Effector CD8-positive, alpha-beta T cell (primary cell): ENCODE measurements at places on chromosomes 7 and 10.

DNA sequence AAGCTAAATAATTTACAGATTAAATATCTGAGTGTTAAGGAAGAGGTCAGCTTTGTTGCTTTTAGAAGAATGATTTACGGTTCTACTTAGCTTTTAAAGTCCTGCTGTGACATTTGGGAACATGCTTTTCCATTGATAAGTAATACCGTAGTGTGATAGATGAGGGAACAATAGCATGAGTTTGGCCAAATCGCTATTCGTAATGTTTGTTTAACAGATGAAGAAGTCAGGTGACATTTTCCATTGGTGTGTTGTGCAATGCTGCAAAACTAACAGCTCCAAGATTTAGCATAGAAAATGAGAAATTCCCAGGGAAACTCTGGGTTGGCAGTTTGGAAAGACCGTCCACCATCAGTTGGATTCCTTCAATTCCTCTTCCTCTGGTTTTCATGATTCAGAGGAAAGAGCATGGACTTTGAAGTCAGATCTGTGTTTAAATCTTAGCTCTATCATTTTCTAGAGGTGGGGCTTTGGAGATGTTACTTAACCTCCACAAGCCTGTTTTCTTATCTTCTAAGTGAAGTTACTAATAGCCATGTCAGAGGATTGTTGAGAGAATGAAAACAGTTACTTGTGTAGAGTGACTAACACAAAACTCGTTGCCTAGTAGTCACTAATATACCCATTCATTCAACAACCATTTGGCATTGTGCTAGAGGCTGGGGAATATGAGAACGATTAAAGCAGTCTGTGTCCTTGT is 140.4 kb upstream of the BMPER start:
- no peak for DNase-seq

DNA sequence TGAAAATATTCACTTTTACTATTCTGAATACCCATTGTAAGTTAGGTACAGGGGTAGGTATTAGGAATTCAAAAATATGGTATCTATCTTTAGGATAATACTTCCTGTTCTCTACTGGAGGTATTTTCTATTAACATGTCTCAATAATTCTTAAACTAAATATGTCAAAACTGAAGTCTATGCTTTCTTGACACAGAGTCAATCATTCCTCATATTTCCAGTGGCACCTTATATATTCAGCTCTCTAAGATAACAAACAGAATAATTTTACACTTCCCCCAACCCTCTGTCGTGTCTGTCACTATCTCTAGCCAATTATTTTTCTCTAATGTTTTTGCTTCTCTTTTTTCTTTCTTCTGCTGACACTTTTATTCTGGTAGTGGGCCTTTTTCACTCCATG is 138.9 kb downstream of the TMEM26 start:
- DNase-seq, result no peak

DNA sequence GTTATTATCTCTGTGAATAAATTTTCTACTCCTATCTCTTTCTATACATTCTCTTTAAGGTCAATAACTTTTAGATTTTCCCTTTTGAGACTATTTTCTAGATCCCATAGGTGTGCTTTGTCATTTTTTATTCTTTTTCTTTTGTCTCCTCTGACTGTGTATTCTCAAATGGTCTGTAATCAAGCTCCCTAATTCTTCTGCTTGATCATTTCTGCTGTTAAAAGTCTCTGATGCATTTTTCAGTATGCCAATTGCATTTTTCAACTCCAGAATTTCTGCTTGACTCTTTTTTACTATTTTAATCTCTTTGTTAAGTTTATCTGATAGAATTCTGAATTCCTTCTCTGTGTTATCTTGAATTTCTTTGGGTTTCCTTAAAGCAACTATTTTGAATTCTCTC is 78.2 kb downstream of the THNSL1 start:
- DNase-seq, result no peak

DNA sequence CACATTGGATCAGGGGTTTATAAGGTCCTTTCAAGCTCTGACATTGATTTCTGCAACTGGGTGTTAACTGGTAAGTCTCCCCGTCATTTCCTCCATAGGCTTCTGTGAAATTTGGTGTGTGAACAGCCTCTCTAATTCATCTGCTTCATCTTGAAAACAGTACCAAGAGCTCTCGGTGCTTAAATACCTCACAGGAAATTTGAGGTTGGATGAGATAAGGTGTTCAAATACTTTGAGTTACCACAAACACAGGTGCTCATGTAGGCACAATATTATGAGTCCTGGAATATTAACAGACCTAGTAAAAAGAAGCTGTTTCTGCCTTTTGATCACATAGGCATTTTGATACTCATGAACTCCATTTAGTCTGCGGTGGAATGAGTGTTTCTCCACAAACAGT is 85.2 kb downstream of the RTKN2 start:
- DNase-seq, result no peak

GRCh38 chr7:76397409-76398183 is 11.9 kb downstream of the SSC4D start:
- DNase-seq, result peak; percentile 79

DNA sequence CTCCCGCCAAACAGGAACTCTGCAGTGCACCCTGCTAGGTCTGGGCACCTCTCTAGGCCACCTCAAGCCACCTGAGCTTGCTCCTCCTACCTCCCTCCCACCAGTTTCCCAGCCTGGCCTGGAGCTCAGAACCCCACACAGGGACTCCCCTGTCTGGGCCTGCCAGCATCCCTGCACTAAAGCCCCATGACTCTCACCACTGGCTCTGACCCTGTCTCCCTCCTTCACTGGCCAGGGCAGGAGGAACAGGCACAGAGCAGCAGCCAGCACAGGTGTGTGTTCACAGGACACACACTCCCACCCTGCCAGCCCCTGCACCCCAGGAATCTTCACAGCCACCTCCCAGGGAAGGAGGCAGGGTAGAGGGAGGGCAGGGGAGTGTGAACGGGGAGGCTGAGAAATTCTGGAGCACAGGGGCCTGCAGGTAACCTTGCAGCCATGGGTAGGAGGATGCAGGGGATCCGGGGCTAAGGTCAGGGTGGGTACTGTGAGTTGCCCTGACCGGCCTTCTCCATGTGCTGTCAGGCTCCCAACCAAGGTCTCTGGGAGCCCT is 13.9 kb upstream of the ANTXRL start:
- DNase-seq, result no peak

- no peak for DNase-seq
Observed at GRCh38 chr10:67770537-67770936, 67.5 kb downstream of the DNAJC12 start.

GRCh38 chr7:141685285-141686023 is 16.5 kb downstream of the DENND11 start:
- DNase-seq, result no peak

DNA sequence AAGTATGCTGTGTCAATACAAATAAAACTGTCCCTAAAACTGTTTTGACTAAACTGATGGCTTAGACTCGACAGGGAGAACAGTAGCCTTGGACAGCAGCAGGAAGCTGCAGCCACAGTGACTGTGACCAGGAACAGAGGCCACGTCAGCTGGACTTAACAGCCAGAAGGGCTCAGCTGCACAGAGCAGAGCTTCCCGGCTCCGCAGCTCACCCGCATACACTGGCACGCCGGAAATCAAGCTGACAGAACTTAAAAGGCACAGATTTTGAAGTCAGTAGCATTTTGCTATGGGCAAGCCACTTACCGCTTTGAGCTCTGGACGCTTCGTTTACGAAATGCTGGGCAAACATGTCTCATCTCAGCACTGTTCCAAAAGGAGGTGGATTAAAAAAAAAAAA is 769.7 kb upstream of the AUTS2 start:
- no peak for DNase-seq

GRCh38 chr7:76283254-76284159 is 19.0 kb upstream of the HSPB1 start:
- DNase-seq, result no peak

- DNase-seq, result no peak
Observed at GRCh38 chr10:58968389-58968755, 208.1 kb upstream of the PHYHIPL start.

DNA sequence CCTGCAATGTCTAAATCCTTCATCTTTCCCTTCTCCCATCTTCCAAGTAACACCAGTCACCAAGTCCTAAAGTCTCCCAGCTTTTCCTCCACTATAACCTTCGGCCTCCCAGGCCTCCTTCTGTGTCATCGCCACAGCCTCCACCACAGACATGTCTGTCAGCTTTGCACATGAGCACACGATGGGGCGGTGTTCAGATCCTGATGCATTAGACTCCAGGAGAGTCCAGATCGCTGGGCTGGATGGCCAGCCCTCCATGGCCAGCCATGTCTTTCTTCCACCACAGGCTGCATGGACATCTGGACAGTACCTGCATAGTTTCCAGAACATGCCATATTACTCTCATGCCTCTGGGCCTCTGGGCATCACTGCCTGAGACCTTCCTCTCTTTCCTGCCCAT is 974.2 kb upstream of the ZNF722 start:
- no peak for DNase-seq

DNA sequence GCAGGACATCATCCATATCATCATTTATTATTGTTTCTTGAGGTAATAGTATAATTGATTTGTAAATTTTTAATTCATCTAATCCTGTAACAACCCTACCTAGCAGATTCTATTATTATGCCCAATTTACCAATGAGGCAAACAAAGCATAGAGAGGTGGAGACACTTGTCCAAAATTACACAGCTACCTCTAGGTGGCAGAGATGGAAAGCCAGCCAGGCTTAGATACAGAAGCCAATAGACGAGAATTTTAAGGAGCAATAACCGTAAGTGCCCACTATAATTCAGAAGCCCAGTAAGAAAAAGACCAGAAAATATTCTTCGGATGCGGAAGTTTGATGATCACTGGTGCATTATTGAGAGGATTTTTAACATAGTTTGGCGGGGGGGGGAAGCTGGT is 54.0 kb downstream of the ANK3 start:
- DNase-seq, result no peak

DNA sequence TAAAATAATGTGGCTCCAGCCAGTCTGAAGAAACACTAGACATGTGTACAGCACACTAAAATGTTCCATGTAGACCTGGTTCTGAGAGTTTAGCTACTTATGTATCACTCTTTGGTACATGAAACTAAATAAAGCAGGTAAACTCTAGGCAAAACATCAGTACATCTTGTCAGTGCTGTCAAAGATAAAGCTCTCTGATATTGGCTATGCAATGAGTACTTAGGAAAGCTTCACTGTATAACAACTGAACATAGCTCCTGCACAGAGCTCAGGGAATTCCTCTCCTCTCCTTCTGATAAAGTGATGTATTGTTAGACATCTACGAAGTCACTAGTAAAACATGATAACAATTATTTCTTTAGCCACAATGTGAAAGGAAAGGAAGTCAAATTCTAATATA is 3.5 kb downstream of the LRRN3 start:
- no peak for DNase-seq

DNA sequence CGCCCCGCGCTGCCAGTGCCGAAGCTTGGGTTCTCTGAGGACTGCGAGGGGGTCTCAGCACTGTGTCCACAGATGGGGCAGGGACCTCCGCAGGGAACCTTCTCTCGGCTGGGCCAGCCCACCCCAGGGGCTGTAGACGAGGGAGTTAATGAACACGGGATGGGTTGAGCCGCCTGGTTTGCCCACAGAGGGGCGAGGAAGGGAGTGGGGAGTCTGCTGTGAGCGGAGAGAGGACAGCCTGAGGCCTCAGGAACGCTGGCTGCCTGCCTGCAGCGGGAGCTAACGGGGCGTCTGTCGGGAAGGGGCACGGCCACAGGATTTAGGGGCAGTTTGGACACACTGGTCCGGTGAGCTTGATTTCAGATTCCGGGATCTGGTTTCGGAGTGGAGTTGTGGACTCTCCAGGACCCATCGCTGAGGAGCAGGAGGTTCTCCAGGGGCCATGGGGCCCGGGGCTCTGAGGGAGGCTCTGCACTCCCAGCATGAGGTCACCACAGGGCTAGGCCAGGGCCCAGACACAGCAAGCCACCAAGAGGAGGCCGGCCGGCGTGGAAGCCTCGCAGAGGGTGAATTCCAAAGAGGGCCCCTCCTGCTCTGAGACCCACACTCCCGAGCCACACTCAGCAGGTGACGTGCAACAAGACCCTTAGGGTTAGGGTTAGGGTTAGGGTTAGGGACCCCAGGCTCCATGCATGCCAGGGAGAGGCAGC is 19.0 kb upstream of the FAM20C start:
- no peak for DNase-seq

- DNase-seq, result no peak
Observed at GRCh38 chr10:97748116-97748515, 11.2 kb downstream of the ZFYVE27 start.

DNA sequence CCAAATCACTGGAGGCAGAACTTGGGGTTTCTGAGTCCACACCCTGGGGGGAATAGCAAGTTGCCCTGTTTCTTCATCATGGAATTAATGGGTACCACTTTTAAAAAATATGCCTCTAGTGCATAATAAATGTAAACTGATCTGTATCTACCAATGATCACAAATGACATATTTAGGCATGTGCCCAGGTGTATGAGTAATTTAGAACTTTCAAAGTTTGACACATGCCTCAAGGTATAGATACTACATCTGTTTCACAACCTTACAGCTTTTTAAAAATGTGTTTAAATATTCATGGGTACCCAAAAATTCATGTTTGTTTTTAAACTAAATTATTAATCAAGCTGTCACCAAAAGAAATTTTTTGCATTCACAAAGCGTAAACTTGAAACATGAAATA is 226.0 kb downstream of the KIAA1217 start:
- DNase-seq, result no peak

- no peak for DNase-seq
Observed at GRCh38 chr7:66847879-66848790, 72.9 kb upstream of the TMEM248 start.

DNA sequence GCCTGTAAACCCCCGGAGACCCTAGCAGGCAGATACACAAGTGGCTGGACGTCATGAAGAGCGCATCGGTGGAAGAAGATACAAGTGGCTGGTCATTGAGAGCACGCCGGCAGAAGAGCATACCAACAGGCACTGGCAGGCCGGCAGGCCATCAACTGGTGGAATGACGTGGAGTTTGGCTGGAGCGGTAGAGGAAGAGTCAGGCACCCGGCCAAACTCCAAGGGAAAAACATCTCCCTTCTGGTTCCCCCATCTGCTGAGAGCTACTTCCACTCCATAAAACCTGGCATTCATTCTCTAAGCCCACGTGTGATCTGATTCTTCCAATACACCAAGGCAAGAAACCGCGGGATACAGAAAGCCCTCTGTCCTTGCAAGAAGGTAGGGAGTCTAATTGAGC is 113.4 kb upstream of the NPSR1 start:
- no peak for DNase-seq

DNA sequence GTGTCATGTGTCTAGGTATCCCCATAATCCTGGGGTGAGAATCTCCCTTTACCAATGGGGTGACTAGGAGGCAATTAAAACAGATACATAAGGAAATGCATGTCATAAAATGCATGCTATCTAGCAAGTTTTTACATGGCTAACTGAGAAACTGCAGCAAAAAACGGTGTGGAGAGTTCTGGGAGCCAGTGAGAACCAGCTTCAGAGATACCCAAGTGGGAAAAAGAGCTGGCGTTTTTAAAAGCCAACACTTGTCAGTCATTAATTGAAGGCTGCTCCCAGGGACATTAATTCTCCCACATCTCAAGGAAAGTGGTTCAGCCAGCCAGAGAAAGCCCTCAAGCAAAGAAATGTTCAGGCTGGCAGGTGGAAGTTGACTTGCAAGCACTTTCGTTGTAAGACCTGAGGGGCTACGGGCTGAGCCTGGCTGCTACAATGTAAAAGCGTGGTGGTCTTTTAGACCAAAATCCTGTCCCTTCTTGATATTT is 28.1 kb downstream of the ST8SIA6 start:
- DNase-seq, result no peak
